Activated gamma-delta T cell (primary cell): ENCODE measurements at places on chromosomes 4 and X.

- no peak for DNase-seq
Observed at GRCh38 chr4:71020611-71021010, 27.2 kb downstream of the DCK start.

- no peak for DNase-seq
Observed at GRCh38 chrX:48474581-48474980, 1.4 kb upstream of the FTSJ1 start.

DNA sequence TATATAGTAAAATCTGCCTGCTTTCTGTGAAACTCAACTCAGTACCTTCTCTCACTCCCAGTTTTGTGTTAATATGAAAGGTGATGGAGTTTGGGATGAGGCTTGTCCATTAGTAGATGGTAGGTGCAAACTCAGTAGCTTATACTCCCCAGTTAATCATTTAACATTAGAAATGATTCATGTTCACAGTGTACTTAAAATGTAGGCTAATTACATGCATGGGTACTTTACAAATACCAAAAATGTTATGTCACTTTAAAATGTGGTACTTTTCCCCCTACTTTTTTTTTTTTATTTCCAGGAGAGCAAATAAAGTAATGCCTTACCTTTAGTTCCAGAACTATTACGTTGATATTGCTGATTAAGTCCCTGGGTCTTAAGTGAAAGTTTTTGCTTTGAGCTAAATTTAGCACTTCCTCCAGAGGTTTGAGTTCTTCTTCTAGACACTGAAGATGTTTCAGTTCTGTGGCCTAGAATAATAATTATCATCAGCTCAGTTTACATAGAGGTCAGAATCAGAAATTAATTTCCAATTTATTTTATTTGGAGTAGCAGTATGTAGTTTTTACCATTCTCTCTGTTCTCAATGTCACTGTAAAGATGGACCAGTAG, 3.0 kb downstream of the IL2 start:
- no peak for DNase-seq

DNA sequence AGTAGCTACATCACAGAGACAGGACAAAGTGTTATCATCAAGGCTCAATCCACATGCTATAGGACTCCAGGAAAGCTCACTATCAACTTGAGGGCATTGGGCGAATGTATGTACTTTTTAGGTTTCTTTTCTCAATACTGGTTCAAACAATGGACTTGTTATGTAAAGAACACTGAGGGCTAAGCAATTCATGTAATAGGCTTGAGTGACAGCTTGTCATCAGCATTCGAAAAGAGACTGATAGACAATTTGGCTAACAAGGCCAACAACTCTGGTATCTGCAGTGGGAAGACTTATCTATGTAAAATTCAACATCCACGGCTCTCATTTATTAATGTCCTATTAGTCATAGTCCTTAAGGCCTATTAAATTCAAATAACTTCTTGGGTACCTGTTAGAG, 141.1 kb downstream of the NPNT start:
- DNase-seq: no peak

DNA sequence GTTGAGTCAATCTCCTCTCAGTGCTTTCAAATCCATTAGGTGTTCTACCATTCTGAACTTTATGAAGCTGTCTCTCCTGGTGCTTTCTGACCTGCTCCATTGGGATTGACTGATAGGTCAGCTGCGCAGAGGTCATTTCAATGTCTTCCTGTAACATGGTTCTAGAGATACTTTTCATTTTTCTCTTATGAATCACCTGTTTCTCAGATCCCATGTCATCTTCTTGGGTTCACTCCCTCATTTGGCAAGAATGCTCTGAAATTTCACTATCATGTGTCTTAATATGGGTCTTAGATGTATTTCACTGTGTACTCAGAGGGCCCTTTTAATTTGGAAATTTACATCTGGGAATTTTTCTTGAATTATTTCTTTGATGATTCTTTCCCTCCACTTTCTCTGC, 13.8 kb upstream of the PGM2 start:
- DNase-seq: no peak

DNA sequence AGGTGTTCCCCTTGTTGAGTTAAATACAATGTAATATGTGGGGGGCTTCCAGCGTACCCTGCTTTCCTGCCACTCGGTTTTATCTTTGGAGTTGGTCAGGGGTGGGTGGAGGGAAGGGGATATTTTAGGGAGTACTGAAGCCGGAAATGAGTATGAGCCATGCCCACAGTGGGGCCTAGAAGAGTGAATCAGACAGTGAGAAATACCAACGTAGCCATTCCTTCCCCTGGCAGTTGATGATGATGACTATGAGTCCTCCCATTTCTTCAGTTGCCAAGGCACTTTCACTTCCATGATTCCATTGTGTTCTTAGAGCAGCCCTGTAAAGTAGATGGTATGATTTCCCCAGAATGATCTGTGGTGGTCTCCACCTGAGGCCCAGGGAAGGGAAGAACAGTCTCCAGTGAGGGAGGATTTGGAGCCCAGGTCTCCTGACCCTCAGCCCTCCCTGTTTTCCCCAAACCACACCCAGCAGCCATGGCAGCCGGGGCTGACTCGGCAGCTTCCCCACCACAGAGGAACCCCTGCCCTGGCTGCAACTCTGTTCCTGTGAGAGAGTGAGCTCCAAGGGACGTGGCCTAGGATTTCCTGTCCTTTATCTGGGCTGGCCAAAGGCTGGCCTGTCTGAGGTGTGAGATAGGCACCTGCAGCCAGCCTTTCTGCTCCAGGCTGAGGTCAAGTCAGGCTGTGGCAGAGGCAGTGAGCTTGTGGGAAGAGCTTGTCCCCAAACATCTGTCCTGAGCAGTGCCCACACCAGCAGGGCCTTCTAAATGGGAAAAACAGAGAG, 52.7 kb downstream of the STARD8 start:
- no peak for DNase-seq

- DNase-seq: no peak
Observed at GRCh38 chr4:29309050-29309449, 1411.1 kb upstream of the PCDH7 start.

GRCh38 chr4:139083607-139083955, 68.0 kb downstream of the NOCT start:
- peak; percentile 60 for DNase-seq

DNA sequence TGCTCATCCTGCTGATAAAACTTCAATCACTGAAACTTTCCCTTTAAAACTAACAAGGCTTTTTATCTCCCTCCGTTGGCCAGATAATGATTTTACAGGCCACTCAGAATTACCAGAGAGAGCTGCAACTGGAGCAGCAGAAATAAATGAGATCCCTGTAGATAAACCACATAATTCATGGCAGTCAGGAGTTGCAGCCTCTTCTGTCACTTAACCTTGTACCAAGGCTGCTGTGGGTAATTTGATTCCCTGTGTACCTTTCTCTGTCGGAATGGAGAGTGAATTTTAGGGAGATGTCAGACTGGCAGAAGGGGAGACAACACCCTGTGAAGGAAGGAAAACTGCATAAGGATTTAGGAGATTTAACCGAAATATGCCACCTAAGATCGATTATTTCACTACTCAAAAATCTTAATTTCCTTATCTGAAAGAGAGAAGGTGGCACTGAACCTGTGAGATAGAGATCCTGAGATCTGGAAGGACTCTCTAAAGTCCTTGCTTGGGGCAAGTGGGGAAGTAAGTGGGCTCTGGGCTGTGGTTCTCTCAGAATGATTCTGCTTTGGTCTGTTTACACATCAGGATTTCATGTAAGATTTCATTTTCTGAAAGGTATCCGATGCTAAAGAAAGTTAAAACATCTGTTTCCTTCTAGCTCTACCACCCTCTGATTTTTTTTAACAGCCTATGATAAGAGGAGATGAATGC, 14.3 kb upstream of the TSPAN5 start:
- DNase-seq: no peak

DNA sequence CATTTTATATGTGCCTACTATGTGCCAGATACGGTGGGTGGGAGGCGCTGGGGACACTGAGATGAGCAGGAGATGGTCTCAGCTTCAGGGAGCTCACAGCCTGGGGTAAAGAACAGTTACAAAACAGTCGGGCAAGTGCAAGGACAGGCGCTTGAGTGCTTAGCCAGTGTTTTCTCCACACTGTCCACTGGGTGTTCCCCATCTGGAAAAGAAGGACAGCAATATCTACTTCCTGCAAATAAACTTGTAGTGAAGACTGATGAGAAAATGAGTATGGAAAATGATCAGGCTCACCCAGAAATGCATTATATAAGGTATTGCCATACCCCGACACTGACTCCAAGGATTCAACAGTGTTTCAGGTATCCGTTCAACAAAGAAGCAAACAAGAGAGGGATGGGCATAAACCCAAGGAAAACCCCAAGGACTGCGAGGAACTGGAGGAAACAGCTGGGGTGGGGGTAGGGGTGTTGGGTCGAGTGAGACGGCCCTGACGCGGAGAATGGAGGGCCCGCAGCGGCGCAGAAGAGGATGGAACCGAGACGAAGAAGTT, 835 bp downstream of the TMEM185A start:
- no peak for DNase-seq

- no peak for DNase-seq
Observed at GRCh38 chrX:24335871-24336270, 22.0 kb upstream of the SUPT20HL2 start.

DNA sequence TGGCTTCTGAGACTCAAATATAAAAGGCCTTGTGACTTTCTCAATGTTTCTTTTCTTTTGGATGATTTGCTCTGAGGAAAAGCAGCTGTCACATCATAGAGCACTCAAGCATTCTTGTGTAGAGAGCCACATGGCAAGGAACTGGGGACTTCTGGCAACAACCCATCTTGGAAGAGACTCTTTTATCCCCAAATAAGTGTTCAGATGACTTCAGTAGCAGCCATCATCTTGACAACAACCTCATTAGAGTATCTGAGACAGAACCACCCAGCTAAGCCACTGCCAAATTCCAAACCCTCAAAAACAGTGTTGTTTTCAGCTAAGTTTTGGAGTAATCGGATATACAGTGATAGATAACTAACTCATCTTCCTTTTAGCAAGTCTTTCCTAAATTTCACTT, 1431.7 kb upstream of the IGFBP7 start:
- DNase-seq: no peak

- DNase-seq: no peak
Observed at GRCh38 chr4:111992351-111993168, 152.7 kb upstream of the FAM241A start.

GRCh38 chr4:100823993-100824323, 306.1 kb upstream of the EMCN start:
- DNase-seq: no peak

GRCh38 chr4:147481577-147482109, 746 bp downstream of the EDNRA start:
- DNase-seq: no peak

DNA sequence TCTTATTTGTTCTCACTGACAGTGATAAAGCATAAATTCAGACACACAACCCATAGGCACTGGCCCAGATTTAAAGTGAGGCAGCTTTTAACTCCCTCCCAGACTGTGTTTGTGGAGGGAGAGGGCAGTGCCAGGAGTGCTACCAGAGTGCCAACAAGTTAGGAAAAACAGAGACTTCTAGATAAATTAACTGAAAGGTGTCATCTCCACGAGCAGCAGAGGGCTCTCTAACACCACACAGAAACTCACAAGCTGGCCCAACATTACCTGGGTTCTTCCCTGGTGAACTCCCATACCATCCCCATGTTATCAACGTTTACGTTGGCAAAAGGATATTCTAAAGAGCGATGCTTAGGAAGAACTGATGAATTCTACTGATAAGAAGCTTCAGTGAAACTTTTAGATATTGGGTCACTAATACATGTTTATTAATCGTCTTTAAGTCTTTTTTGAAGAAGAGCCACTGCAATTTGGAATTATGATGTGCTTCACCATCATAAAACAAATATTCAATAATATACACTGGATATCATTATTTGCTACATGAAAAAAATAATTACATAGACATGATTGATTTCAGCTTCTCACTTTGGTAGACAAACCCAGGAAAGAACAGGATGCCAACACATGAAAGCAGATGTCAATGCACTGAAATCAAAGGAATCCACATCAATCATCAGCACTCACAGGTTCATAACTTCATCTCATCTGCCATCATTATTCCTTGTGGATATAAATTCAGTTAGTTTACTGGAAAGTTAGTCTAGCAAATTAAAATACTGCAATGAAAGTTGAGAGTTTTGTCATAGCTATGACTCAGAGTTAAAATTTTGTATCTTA, 121.2 kb upstream of the NAP1L5 start:
- no peak for DNase-seq

GRCh38 chr4:3044870-3045819, 29.2 kb downstream of the HTT-AS start:
- peak; percentile 38 for DNase-seq

- DNase-seq: no peak
Observed at GRCh38 chr4:21593671-21594001, 354.9 kb downstream of the KCNIP4 start.

GRCh38 chrX:129618997-129619396, 35.8 kb downstream of the APLN start:
- no peak for DNase-seq

DNA sequence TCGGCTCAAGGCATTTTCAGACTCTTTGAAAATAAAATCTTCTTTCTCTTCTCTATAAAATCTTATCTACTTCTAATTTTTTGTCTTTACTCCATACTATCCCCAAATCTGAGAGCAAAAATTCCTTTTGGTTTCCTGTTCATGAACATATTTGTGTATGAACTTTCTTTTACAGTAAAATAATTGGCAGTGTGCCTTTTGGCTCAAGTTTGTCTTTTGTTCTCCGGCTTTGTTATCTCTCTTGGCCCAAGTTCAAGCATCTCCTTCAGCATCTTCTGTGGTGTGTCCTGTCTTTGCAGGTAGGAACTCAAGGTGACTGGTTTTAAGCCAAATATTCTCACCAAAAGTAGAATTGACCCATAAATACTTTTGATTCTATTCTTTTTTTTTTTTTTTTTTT, 276.6 kb upstream of the FAT1 start:
- DNase-seq: no peak

DNA sequence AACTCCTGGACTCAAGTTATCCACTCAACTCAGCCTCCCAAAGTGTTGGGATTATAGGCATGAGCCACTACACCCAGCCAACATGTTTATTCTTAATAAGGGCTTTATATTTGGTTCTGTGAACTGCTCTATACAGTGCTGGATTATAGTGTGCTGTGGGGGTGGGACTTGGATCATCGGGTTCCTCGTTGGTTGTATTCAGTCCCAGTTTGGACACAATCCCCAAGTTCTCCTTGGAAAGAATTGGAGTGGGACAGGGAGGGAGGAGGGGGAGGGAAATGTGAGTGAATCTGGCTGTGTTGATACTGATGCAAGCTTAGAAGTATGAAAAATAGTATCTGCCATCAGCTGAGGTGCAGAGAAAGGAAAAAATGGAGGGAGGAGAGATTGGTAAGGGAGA, 121.3 kb downstream of the KIT start:
- no peak for DNase-seq

GRCh38 chr4:156422576-156422975, 468.9 kb upstream of the CTSO start:
- no peak for DNase-seq

GRCh38 chr4:113209153-113209552, 159.7 kb downstream of the ANK2 start:
- DNase-seq: no peak
